CD4-positive, alpha-beta T cell treated with Interferon gamma for 1 hour (primary cell): ENCODE measurements at places on chromosomes 13 and 19.

DNA sequence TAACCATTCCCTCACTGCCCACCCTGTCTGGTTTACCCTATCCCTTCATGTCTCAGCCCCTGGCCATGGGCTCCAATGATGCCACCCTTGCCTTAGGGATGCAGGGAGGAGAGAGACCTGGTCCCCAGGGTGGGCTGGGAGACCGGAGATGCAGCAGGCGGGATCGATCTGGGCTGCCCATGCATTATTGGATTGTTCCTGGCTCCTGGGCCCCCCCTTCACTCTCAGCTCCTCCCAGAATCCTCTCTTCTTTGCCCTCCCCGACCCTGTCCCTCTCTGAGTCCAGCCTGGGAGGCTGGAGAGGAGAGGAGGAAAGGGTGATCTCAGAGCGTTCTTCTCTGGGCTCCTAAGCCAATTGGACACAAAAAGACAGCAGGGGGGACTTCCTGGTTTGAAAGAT lies 5.8 kb downstream of the KASH5 start:
- DNase-seq: no peak

GRCh38 chr13:111517641-111518010 lies 197.2 kb downstream of the TEX29 start:
- no peak for DNase-seq

- no peak for DNase-seq
Observed at GRCh38 chr13:104532132-104532531, 1465.9 kb upstream of the SLC10A2 start.

DNA sequence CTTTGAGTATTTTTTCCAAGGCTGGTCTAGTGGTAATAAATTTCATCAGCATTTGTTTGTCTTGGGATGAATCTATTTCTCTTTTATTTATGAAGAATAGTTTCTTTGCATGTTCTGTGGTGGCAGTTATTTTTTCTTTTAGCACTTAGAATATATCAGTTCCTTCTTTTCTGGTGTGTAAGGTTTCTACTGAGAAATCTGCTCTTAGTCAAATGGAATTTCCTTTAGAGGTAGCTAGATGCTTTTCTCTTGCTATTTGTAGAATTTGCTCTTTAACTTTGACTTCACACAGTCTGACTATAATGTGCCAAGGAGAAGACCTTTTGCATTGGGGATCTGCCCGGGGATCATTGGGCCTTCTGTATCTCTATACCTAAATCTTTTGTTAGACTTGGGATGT lies 4.1 kb upstream of the SIGLEC6 start:
- DNase-seq: no peak

- no peak for DNase-seq
Observed at GRCh38 chr19:7614859-7615741, 14.2 kb downstream of the XAB2 start.

- no peak for DNase-seq
Observed at GRCh38 chr19:30305346-30306060, 66.7 kb upstream of the ZNF536 start.
